ENCODE measurements at places on chromosomes 12 and 14.

GRCh38 chr12:71594214-71594948 is 69.3 kb downstream of the ZFC3H1 start:
- DNase-seq: no peak

- DNase-seq: no peak
Observed at GRCh38 chr12:321606-322326, 59.1 kb upstream of the SLC6A13 start.

DNA sequence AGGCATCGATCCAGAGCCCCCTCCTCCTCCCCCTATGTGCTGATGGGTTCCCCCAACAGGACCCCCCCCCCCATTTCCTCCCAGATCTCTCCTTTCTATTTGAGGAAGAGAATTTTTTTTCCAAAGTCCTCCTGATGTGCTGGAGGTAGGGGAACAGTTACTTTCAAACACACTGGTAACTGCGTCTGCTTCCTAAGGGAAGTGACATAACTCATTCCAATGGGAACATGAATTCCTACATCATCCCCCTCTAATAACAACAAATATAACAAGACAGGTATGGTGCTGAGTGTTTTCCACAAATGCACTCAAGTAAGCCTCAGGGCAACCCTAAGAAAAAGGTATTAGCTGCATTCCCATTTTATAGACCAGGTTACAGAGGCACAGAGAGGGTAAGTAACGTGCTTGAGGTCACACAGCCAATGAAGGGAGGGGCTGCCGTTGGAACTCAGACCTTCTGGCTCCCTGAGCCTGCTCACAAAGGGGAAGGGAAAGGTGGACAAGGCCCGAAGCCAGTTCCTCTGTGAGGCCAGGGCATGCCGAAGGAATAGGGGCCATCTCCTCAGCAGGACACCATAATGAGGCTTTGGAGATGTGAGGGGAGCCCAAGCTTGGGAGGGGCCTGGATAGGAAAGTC is 121.1 kb upstream of the NCOR2 start:
- DNase-seq: no peak

- DNase-seq: no peak
Observed at GRCh38 chr14:89563471-89563870, 146.4 kb upstream of the FOXN3 start.

DNA sequence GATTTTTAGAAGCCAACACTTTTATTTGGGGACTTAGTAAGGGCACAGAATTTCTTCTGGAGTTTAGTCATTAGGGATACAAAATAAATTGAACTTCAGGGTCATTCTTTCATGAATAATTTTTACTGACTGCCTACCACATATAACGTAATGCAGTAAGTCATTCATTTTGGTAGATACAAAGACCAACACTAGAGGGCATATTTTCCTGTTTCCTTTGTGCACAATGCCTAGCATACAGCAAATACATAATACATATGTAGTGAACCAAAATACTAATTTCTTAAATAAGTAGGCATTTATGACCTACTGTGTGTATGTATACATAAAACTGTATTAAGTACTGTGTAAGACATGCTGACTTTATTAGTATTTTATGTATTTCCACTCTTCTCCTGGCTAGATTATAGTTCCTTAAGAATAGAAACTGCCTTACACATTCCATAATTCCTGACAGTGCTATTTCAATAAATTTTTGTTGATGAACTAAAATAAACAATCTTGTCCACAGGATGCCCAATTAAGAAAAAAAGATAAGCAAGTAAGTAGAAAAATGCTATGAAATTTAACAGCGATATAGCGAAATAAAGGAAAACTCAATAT is 47.9 kb downstream of the PPP1R12A start:
- DNase-seq: no peak

DNA sequence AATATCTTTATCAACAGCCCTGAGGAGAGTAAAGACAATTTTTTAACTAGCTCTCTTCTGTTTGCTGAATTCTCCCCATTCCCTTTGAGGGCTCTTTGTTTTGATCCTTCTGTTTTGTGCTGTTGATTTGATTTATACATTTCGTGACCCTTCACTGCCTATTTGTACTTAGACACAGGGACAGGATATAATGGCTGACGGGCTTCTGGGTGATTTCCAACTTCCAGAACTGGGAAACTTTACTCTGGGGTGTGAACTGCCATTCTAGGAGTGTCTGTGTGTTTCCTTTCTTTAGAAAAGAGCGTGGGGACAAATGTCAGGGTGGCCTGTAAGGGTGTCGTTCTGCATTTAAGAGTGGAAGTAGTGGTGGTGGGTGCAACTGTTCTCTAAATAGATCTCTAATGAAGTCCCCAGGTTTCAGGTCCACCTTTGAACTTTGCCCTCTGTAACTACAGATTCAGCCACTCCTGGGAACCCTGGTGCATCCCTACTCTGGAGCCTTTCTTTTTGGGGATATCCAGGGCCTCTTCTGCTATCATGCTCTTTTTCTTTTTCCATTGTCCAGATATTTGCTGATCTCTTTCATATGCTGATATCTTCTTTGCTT is 22.3 kb upstream of the SSPN start:
- DNase-seq: no peak

DNA sequence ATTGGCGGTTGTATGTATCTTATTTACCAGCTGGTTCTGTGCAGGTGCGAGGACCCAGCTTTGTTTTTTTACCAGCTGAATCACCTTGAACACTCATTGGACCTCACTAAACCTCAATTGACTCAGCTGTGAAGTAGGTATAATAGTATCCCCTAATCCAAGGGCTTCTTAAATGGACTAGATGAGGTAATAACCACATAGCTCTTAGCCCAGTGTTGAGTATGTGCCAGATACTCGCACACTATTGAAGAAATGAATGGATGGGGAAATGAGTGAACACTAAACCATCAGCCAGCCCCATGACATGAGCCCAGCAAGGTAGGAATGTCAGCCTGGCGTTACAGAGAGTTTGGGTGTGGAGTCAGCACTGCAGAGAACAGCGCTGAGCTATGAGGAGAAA is 79.7 kb downstream of the RIMBP2 start:
- DNase-seq: no peak

DNA sequence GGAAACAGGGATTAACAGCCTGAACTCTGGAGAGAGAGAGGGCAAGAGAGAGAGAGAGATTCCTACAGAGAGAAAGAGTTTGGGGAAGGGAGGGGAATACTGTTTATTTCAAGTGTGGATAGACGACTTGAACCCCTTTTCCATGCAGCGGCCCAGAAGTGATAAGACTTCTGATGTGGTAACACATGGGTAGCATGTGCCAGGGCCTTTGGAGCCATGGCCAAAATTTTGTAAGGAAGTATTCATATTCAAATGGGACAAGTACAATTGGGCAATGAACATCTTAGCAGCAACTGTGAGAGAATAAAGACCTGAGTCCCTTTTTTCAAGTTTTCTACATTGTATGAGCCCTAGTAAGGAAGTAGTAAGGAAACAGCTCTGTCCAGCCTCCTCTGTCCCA is 42.4 kb upstream of the CCDC196 start:
- no peak for DNase-seq

DNA sequence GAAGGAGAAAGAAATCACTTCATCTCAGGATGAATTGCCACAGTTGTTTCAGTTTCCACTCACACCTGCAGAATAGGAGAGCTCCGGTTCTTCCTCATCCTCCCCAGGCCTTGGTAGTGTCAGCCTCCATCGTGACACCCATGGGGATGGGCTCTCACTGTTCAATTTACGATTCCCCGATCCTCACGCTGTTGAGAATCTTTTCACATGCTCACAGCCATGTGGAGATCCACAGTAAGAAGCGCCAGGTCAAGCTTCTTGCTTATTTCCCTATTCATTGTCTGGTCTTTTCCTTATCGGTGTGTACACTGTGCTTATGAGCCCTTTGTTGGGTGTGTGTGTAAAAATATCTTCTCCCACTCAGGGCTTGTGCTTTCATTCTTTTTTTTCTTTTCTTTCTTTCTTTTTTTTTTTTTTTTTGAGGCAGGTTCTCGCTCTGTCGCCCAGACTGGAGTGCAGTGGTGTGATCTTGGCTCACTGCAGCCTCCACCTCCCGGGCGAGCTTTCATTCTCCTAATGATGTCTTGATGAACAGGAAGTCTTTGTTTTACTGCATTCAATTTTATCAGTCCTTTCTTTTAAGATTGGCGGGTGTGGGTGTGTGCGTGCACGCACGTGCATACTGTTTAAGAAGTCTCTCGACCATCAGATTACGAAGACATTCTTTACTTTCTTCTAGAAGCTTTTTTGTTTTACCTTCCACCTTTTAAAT is 21.5 kb downstream of the RIN3 start:
- DNase-seq: peak; percentile 14

DNA sequence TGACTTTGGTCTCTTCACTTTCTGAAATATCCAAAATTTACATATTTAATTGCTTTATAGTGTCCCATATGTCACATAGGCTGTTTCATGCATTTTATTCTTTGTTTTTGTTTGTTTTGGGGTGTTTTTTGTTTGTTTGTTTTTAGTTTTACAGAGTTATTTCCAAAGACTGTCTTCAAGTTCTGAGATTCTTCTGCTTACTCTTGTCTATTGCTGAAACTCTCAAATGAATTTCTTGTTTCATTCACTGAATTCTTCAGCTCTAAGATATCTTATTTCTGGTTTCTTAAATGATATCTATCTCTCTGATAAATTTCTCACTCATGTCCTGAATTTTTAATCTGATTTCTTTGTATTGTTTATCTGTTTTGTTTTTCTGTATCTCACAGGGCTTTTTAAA is 412.0 kb upstream of the ATP2B1 start:
- no peak for DNase-seq

GRCh38 chr14:44531658-44532057 is 24.6 kb upstream of the FSCB start:
- DNase-seq: no peak

GRCh38 chr14:97866664-97867063 is 1069.5 kb downstream of the VRK1 start:
- no peak for DNase-seq

GRCh38 chr14:60665177-60665550 is 15.9 kb upstream of the SIX1 start:
- no peak for DNase-seq

DNA sequence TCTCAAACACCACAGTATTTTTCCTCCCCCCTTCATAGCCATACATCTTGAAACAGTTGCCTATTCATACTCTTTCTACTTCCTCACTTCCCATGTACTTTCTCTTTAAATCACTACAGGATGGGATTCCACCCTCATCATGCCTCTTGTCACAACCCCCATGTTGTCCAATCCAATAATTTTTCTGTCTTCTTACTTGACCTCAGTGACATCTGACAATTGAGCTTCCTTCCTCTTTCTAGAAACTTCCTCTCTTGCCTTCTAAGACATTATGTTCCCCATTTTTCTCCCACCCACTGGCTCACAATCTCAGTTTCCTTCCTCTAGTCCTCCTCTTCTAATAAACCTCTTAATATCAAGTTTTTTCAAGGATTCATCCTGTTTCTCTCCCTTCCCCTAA is 5.3 kb downstream of the C2CD5 start:
- no peak for DNase-seq

GRCh38 chr12:7877420-7877819 is 4.7 kb upstream of the SLC2A14 start:
- DNase-seq: no peak

- DNase-seq: no peak
Observed at GRCh38 chr12:129772501-129773493, 131.0 kb downstream of the TMEM132D start.

DNA sequence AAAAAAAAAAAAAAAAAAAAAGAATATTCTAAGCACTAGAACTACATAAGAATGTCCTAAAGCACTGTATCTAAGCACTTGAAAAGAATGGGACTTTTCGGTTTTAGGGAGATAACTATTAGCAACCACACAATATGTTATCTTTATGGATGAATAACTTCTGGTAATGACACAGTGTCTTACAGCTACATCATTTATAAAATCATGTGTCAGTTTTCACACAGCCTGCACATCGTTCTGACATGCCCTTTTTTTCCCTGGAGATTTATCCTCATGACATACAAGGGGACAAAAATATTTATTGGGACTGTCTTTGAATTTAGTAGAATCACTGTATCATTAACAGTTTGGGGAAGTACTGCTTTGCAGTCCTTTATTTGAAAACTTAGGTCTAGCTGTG is 17.3 kb downstream of the TMEM19 start:
- DNase-seq: no peak

- DNase-seq: no peak
Observed at GRCh38 chr12:30251546-30251945, 444.1 kb downstream of the IPO8 start.

- no peak for DNase-seq
Observed at GRCh38 chr14:88901189-88901588, 76.7 kb downstream of the TTC8 start.

DNA sequence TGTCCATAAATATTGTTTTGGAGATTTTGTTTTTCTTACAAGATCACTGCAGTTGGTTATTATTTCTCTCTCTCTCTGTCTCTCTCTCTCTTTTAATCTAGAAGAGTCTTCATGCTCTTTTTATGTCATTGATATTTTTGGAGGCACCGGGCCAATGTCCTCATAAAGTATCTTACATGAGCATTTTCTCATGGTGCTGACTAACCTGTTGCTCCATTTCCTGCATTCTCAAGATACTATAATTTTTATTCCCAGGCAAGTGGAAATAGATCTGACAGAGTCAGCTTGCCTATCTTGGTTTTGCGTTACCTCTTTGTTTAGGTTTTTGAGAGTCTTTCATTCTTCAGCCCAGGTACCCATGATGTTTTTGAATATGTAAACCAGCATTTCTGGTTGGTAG is 938.8 kb upstream of the FBXO33 start:
- no peak for DNase-seq

GRCh38 chr12:120861074-120861795 is 42.9 kb downstream of the SPPL3 start:
- DNase-seq: no peak

DNA sequence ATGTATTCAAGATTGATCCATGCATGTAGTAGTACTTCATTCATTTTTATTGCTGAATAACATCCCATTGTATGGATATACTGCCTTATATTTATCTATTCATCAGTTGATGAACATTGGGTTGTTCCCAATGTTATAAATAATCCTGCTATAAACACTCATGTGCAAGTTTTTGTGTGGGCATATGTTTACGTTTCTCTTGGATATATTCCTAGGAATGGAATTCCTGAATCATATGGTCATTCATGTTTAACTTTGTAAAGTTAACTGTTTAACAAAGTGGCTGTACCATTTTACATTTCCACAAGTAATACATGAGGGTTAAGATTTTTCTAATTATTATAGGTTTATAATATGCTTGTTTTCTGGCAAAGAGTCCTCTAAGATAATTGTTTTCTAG is 1568.2 kb upstream of the SEL1L start:
- DNase-seq: no peak

DNA sequence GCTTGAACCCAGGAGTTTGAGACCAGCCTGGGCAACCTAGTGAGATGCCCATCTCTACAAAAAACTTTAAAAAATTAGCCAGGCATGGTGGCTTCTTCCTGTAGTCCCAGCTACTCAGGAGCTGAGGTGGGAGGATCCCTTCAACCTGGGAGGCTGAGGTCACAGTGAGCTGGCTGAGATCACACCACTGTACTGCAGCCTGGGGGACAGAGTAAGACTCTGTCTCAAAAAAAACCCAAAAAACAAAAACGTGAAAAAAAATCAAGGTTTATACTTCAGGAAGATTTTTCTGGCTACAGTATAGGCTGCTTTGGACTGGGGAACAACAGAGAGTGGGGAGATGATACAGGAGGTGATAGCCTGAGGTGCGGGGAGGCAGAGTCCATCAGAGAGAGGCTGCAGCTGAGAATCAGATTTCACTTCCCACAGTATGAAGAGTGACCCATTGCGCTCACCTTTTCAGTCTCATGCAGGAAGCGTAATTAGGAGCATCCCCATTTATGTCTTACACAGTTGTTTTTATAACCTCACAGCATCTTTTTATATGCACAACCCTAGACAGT is 28.9 kb downstream of the DNAH10 start:
- no peak for DNase-seq

- DNase-seq: no peak
Observed at GRCh38 chr14:78519863-78520262, 349.7 kb downstream of the NRXN3 start.

GRCh38 chr14:81509838-81510452 is 23.7 kb downstream of the SEL1L start:
- no peak for DNase-seq
